ENCODE measurements at places on chromosomes 13 and 19.
A peak's percentile ranks its signal among the peaks of the same experiment; 100 is the strongest.

DNA sequence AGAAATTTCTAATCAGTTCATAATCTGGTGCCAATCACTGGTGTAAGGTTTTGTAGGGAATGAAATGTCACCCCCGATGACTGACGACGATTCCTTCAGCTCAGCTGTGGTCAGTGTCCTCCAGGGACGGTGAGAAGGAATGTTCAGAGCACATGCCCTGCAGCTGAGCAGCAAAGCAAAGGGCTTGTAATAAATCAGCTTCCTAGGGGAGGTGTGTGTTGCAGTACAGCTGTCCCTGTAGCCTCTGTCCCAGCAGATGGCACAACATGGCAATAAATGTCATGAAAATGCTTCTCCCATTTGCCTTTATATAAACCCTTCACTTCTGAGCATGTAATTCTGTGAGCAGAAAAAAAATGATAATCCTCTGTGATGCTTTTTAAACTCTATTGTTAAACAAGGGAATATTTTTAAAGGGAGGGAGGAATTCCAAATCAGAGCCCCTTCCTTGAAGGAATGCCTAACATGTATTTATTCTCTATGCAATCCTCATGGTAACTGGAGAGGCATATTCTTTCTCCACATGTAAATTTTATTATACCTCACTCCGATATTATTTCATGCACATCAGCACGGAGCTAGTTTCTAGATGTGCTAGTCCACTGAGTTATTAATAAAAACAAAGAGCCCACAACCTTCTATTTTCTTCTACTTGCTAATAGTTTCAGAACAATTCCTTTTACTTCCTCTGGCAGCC is 102.5 kb downstream of the FAM216B start:
- DNase-seq, result peak; percentile 60

GRCh38 chr19:49421039-49421877 is 2.0 kb downstream of the PTH2 start:
- peak; percentile 25 for DNase-seq

GRCh38 chr13:104414771-104415170 is 1348.6 kb upstream of the SLC10A2 start:
- no peak for DNase-seq

GRCh38 chr19:5655412-5655811 is 24.9 kb downstream of the MICOS13 start:
- DNase-seq, result no peak

DNA sequence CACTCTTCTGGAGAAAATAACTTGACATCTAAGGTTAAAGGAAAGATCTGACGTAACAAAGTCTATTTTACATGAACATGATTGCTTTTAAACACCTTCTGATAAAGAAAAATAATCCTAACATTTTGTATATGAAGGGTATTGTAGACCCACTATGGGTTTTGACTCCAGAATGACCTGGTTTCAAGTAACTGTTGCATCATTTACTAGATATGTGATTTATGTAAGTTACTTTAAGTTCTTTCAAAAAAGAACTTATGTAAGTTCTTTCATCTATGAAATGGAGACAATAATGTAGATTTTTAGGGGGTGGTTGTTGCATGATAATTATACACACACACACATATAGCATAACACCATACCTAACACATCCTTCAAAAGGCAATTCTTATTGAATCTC is 147.6 kb upstream of the MIR17HG start:
- no peak for DNase-seq

DNA sequence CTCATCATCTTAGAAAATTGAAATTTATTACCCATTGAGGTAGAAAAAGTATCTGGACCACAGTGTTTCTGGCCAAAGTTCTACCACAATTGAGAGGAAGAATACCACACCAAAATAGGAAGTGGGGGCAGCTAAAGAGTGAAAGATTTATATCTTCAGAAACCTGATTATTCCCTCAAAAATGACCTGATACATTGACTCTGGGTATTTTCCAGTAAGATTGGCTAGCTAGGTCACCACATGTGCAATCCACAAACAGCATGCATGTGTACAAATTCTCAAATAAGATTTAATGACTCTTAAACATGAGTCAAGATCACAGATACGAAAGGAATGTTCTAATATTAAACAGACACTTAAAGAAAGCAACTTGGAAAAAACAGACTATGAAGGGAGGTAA is 1516.2 kb upstream of the PCDH20 start:
- DNase-seq, result peak; percentile 70

- no peak for DNase-seq
Observed at GRCh38 chr13:93547886-93548285, 321.3 kb downstream of the GPC6 start.

- DNase-seq, result peak; percentile 61
Observed at GRCh38 chr13:106520251-106521054, 15.0 kb downstream of the EFNB2 start.

- no peak for DNase-seq
Observed at GRCh38 chr13:112469071-112469745, 93.1 kb downstream of the SPACA7 start.

- no peak for DNase-seq
Observed at GRCh38 chr13:105414639-105415038, 1120.8 kb downstream of the EFNB2 start.

DNA sequence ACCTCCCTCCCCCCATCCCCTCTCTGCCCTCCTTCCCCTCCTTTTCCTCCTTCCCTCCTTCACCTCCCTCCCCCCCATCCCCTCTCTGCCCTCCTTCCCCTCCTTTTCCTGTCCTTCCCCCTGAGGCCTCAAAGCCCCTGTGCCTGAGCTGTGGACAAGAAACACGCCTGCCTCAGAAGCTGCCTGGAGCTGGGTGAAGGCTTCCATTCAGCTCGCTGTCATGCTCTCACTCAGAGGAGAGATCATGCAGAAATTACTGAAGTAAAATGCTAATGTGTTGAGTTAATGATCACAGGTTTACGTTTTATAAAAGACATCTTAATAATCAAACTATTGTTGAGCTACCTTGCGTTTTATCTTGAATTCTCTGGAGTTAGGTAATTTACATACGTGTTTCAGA is 114.5 kb downstream of the ATP11A start:
- DNase-seq, result no peak

DNA sequence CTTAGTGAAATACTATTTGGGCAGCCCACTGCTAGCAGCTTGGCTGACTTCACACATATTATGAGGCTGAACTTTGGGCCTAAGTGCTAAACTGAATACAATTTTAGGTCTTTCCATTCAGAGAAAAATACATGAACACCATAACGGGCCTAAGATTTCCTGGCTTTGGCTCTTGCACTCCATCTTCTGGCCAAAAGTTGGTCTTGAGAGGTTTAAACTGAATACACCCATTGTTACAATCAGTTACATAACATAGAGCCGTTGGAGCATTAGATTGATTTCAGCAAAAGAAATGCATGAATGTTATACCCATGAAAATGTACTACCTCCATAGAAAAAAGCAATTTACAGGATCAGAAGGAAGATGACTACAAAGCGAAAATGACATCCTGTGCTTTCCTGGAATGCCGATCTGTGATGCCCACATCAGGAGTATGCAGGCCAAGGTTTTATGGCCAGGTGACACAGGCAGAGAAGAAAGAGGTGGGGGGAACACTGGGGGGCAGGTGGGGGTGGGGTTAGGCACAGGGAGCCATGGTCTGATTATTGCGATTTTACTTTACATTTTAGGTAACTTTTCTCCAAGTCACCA is 11.1 kb upstream of the SHISA2 start:
- DNase-seq, result peak; percentile 43

GRCh38 chr13:101512650-101513049 is 60.2 kb downstream of the ITGBL1 start:
- DNase-seq, result peak; percentile 95

- DNase-seq, result peak; percentile 26
Observed at GRCh38 chr13:84641491-84641890, 759.2 kb upstream of the SLITRK1 start.

- no peak for DNase-seq
Observed at GRCh38 chr13:100301418-100301817, 212.5 kb downstream of the PCCA start.

- DNase-seq, result peak; percentile 78
Observed at GRCh38 chr19:46065486-46066071, 24.8 kb upstream of the IGFL4 start.

DNA sequence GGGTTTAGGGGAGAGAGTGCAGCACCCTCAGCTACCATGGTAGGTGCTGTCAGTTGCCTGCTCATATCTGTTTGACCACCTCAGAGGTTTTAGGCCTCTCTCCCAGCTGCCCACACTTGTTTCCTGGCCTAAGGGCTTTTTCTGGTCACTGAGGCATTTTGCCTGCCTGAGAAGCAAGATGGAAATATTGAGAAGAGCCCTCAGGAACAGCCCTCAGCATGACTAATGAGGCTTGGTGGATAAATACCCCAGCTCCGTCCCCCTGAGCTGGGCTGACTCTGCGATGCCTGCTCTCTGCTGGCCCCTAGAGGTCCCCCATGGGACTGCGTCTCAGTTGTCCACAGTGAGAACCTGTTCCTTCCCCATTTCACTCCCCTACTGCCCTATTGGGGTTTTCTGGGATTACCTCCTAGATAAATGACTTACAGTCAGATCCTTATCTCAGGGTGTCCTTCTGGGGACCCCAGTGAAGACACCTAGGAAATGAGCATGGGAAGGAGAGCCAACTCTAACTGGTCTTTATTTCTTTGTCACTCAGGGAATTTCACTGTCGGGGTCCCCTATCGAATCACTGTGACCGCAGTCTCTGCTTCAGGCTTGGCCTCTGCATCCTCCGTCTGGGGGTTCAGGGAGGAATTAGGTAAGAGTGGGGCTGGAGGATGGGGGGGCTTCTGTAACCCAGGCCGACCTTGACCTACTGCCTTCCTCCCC is 13.3 kb downstream of the PALM3 start:
- peak; percentile 17 for DNase-seq

DNA sequence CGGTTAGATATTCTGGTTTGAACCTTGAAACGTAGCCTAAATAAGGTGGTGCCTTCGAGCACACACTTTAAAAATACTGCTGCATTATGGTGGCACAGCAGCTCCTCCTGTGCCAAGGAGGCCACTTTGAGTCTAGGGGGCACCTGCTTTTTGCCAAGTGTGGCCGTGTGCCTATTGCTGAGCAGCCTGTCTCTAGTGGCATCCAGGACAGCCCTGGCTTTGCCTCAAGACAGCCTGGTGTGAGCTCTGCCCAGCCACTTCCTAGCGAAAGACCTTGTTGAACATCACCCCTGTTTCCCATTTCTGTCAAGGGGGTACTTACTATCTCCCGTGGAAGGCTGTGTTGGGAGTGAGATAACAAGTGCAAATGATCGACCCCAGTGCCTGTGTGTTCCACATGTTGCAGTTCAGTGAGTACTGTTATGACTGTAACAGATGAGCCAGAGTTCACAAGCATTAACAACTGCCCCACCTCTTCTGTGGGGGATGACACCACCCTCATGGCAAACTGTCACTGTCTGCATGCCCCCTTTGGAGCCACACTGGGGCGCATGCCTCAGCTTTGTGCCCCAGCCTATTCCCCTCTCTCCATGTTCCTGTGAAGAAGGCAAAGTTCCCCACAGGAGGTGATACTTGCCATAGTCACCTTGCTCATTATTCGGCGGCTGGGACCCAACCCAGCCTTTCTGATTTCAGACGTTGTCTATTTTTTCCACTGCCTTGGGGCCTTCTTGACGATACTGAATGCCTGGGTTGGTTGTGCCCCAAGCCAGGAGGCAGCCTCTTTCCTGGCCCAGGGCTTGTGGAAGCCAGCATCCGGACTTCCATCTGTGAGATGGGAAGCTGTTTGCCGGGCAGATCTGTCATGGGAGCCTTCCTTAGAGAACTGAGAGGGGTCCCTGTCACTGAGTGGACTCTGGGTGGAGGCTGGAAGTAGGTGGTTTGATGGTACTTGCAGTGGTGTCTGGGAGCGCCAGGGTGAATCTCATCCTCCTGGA is 5.4 kb downstream of the GATAD2A start:
- DNase-seq, result no peak

GRCh38 chr13:100535426-100536135 is 53.0 kb downstream of the GGACT start:
- no peak for DNase-seq

GRCh38 chr13:28526876-28527275 is 31.9 kb upstream of the FLT1 start:
- DNase-seq, result no peak

DNA sequence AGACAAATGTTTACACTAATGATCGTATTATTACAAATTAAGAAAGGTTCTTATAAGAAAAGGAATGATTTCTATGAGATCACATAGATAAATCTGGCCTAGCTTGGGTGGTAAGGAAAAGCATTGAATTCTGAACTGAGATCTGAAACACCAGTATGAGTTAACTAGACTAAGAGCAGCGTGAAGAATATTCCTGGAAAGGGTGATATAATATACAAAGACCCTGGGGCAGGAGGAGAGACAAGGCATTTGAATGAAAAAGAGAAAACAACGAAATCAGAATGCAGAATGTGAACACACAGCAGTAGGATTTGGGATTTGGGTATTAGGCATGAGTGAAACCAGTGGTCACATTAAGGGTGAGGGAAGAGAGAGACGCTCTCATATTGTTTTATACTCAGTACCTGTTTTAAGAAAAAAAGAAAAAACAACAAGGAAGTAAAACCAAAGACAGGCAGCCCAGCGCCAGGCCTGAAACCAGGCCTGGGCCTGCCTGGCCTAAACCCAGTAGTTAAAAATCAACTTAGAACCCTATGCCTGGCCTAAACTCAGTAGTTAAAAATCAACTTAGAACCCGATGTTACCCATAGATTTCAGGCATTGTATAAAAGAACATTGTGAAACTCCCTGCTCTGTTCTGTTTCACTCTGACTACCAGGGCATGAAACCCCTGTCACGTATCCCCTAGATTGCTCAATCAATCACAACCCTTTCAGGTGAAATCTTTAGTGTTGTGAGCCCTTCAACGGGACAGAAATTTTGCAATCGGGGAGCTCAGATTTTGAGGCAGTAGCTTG is 287.1 kb downstream of the ITGBL1 start:
- DNase-seq, result peak; percentile 10

GRCh38 chr13:20984879-20985278 is 76.5 kb downstream of the LATS2 start:
- DNase-seq, result no peak

- DNase-seq, result no peak
Observed at GRCh38 chr19:49596954-49597702, 6.1 kb downstream of the PRR12 start.

DNA sequence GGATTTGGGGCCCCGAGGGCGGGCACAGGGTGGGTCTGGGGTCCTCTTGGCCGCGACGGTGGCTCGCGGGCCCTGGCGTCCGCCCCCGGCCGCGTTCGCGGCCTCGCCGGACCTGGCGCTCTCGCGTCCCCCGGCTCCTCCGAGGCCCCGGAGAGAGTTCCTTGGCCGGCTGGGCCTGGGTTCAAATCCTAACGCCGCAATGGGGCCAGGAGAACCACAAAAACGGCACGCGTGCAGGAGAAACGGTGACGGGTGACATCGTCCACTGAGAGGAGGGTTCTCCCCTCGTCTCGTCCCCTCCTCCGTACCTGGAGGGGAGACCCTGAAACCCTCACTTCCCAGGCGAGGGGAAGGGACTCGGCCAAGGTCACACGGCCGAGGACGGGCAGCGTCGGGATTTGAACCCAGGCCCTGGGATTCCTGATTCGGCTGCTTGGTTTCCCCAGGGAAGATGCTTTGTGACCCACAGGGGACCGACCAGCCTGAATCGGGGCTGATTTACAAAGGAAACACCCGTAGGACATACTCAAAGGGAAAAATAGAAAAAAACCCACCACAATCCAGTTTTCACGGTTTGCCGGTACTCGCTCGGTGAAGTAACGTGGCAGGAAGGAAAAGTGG is 624 bp downstream of the SAFB start:
- no peak for DNase-seq

GRCh38 chr19:10747674-10748073 is 29.8 kb downstream of the DNM2 start:
- no peak for DNase-seq

- peak; percentile 64 for DNase-seq
Observed at GRCh38 chr19:35514282-35514809, 897 bp upstream of the DMKN start.
